ENCODE measurements at places on chromosomes 16 and 17. TPM values are rescaled to one million over a fixed set of nuclear protein-coding genes. Genes with fewer than 3 reads are reported as not detected.

The TM4SF5 gene
- total RNA-seq: not detected

The TANGO6 gene
- total RNA-seq: 16.0 TPM

The ITGA2B gene
- under 0.01 TPM for total RNA-seq

The DHX58 gene
- total RNA-seq: 6.8 TPM

The APOBR gene
- total RNA-seq: not detected

The GEMIN4 gene
- 16.7 TPM for total RNA-seq

The ABCC12 gene
- not detected for total RNA-seq

The TP53TG3C gene
- total RNA-seq: not detected

The CD300LB gene
- not detected for total RNA-seq

The CCL18 gene
- total RNA-seq: not detected

The SMIM22 gene
- total RNA-seq: not detected

The GPR179 gene
- total RNA-seq: under 0.01 TPM

The KRTAP4-4 gene
- total RNA-seq: not detected

The RAB11FIP4 gene
- total RNA-seq: 0.74 TPM

The RNF222 gene
- total RNA-seq: not detected

The BTBD17 gene
- total RNA-seq: not detected

The SLC6A2 gene
- not detected for total RNA-seq

The MCRIP1 gene
- 82.5 TPM for total RNA-seq

The HOXB6 gene
- 5.3 TPM for total RNA-seq

The CA4 gene
- not detected for total RNA-seq

The CHST5 gene
- total RNA-seq: 0.23 TPM

The HOXB5 gene
- total RNA-seq: not detected

The SMTNL2 gene
- total RNA-seq: not detected

The HOXB2 gene
- total RNA-seq: 4.5 TPM

The CSH1 gene
- not detected for total RNA-seq

The EFCAB13 gene
- 9.2 TPM for total RNA-seq

The AATK gene
- total RNA-seq: 0.23 TPM

The SMIM5 gene
- total RNA-seq: not detected

The PPP1R9B gene
- total RNA-seq: 29.4 TPM

The TP53TG3 gene
- not detected for total RNA-seq

The TPSG1 gene
- total RNA-seq: not detected

The ITGAL gene
- 0.89 TPM for total RNA-seq

The YBX2 gene
- not detected for total RNA-seq

The C16orf86 gene
- total RNA-seq: 2.2 TPM

The SPATA32 gene
- not detected for total RNA-seq

The TOM1L1 gene
- 33.7 TPM for total RNA-seq

The TMEM114 gene
- total RNA-seq: not detected

The HCRT gene
- total RNA-seq: not detected

The SLC26A11 gene
- total RNA-seq: 11.3 TPM

The OR2C1 gene
- 0.14 TPM for total RNA-seq

The KRT20 gene
- not detected for total RNA-seq

The WWP2 gene
- 11.0 TPM for total RNA-seq

The SMIM36 gene
- not detected for total RNA-seq

The PRSS33 gene
- total RNA-seq: not detected

The KRT39 gene
- not detected for total RNA-seq

The GCGR gene
- total RNA-seq: not detected

The ARHGAP44 gene
- 1.2 TPM for total RNA-seq

The COTL1 gene
- 165 TPM for total RNA-seq

The FDXR gene
- total RNA-seq: 45.0 TPM

The MIEF2 gene
- 20.5 TPM for total RNA-seq

The NTHL1 gene
- 15.3 TPM for total RNA-seq

The C1QTNF8 gene
- total RNA-seq: not detected

The NT5M gene
- total RNA-seq: 1.5 TPM

Measured in smooth muscle cell of the umbilical artery (primary cell).